MV-4-11 (cell line): ENCODE measurements at places on chromosomes 2 and 18.

DNA sequence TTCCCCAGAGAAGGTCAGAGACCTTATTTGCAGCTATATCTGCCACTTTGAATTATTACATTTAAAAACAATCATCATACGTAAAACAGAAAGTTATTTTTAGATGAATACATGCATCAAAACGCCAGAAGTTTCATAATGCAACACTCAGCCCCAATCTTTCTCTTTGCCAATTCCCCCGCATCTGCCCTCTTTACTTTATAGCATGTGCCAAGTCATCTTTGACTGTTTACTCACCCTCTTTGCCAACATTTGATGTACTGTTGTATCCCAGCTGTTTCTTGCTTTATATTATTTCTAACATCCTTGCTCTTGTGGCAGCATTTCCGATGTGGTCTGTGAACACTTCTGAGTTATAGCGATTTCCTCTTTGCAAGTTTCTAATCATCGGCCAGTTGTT, 86.2 kb downstream of the CRIM1 start:
- DNase-seq, result peak; percentile 84

DNA sequence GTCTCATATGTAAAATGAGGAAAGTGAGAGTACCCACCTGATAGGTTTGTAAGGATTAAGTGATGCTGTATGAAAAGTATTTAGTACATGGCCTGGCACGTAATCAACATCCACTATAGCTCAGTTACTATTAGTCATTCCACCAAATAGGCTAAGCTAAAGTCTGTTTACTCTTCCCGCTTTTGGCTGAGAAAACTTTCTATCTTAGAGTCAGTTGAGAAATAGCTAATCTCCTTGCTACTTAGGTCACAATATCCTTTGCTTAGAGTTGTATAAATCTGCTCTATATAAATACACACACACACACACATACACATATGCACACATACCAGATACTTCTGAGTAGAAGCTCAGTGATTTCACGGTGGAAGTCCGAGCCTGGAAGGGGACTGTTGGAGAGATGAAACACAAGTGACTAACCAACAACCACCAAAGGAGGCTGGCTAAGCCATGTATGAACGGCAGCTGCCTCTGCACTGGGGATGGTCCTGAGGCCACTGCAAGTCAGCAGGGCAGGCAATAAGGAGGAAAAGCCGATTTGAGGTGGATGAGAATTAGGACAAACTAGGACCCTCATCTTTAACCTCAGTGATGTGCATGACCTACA, 104.6 kb upstream of the EPHA4 start:
- DNase-seq, result no peak

- DNase-seq, result no peak
These were observed 56.4 kb upstream of the LRRC30 start for GRCh38 chr18:7174344-7175095.

DNA sequence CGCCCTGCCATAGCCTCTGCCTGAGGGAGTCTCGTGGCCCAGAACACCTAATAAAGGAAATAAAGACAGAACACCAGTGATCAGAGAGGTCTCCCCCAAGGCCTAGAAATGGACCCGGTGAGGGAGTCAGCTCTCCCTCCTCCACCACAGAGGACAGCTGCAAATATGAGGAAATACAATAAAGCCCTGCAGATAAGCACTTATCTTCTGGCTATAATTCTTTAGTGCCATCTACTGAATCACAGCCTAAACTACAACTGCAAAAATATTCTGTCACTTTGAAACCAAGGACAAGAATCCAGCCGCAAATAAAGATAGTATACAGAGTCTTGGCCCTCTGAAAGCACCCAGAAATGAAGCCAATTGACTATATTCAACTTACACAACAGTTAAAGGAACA, 42.4 kb upstream of the TACR1 start:
- DNase-seq, result peak; percentile 42

DNA sequence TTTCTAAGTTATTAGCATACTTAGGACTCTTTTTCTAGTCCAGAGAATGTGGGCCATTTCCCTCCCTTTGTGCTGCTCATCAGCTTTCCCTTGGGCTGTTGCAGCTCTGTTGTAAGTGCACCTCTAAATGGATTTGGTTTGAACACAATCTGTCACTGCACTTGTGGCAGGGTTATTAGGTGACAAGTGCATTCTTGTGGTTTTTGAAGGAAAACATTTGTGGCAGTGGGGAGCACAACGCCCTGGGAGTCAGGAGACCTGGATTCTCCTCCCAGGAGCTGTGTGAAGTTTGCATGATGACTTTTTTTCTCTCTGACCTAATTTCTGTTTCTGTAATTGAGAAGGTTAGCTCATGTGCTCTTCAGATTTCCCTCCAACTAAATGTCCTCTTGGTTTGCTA, 630.9 kb upstream of the FAM98A start:
- DNase-seq, result no peak

- no peak for DNase-seq
These were observed 14.0 kb downstream of the ALPG start for GRCh38 chr2:232420463-232421188.

GRCh38 chr18:500632-501405, at the start of gene COLEC12:
Gene COLEC12 (minus strand): TSS chr18:500701. CDS start chr18:500514, 187 bp downstream.
- DNase-seq, result no peak

- no peak for DNase-seq
These were observed 120.2 kb upstream of the MSH2 start for GRCh38 chr2:47282621-47283272.

- no peak for DNase-seq
These were observed 211.6 kb downstream of the SEPTIN10 start for GRCh38 chr2:109402180-109402579.

DNA sequence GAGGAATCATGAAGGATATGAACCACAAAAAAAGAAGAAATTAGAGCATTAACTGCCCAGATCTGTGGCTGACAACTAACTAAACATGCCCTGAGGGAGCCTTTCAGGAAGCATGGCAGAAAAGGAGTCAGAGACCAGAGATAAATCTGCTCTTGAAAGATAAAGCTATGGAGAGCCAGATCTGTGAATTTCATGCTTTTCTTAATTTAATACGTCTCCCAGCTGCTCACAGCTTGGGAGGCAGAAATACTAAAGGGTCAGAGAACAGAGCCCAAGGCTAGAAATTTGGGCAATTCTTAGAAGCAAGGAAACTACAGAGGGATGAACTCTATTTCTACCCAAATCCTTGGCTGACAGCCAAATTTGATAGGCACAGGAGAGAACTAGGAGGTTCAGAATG, 223.0 kb upstream of the DPP10 start:
- no peak for DNase-seq

DNA sequence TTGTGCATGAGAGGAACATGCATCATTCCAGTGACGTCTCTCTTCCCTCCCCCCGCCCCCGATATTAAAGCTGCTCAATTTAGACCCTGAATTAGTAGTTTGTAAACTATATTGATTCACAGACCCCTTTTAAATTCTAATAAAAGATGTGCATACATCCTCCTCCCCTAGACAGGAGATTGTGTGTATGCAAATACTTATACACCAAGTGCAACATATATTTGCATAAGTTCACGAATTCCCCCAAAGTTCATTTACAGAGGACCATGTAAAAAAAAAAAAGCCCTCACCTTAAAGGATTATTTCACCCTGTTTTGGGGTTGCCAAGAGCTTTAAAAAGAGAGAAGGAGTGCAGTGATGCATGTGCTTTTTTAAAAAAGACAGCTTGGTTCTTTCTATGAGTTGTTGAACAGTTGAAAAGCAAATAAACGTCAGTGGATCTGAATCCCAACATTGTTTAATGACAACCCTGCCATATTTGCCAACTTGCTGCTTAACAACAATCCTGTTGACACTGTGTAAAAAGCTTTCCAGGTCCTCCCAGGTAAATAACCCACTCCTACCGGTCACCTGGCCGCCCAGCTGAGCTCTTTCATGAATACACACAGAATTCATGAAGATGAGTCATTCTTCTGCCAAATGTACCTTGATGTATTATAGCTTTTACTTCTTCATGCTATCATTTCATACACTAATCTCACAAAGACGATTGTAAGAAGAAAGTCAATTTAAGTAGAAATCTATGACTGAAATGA, 211.5 kb downstream of the IKZF2 start:
- no peak for DNase-seq

- DNase-seq, result no peak
These were observed 22.5 kb upstream of the MAP3K20 start for GRCh38 chr2:173053043-173053699.

GRCh38 chr2:240812721-240813120, 7.3 kb downstream of the KIF1A start:
- DNase-seq, result no peak

GRCh38 chr2:584863-585823, 92.1 kb downstream of the TMEM18 start:
- DNase-seq, result no peak

GRCh38 chr2:161417438-161418274, 1.6 kb downstream of the TBR1 start:
- DNase-seq, result no peak

- DNase-seq, result no peak
These were observed 40.4 kb upstream of the C1D start for GRCh38 chr2:68103030-68103708.

DNA sequence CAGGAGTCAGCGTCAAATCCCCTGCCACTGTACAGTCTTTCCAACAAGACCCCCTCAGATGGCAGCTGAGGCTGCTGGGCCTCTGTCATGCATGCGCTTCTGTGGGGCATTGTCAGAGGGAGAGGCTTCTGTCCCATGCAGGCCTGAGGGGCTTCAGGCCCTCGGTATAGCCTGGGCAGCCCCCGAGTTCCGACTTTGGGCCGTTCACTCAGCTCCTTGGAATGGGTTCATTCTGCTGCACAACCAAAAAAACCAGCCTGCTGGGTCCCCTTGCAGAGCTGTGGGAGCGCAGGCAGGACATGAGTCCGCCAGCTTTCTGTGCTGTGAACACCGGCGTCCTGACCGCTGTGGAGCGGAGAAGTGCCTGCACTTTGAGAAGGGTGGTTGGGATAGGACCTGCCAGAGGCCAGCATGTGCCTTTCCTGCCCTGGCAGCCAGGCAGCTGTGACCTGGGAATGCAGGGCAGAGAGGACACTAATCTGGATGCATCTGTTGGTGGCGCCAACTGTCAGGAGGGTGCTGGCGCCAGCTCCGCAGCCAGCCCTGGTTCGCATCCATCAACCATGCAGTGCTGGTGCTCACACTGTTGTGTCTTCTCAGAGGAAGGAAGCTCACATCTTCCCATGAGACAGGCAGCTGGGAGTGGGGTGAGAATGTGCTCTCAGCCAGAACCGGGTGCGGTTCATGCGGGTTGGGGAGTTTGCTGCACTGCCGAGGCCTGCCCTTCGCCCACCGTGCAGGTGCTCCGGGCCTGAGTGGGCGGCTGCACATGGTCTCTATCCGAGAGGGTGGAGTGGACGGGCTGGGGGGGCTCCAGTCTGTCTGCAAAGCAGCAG, 14.3 kb downstream of the ARHGEF4 start:
- DNase-seq, result no peak

DNA sequence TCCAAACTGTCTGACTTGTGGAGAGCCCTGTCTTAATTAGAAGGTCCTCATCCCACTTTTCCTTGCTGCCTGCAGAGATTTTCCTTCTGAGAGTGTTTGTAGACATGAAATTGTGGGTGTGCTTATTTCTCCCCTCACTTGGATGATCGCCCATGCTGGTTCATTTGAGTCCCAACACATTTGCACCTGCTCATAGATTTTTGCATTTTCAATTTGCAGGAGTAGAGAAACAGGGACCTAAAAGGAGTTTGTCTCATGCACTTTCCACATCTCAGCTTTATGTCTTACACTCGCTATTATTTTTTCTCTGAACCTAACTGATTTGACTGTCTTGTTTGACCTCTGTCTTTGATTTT, 33.2 kb upstream of the FHL2 start:
- DNase-seq, result no peak

DNA sequence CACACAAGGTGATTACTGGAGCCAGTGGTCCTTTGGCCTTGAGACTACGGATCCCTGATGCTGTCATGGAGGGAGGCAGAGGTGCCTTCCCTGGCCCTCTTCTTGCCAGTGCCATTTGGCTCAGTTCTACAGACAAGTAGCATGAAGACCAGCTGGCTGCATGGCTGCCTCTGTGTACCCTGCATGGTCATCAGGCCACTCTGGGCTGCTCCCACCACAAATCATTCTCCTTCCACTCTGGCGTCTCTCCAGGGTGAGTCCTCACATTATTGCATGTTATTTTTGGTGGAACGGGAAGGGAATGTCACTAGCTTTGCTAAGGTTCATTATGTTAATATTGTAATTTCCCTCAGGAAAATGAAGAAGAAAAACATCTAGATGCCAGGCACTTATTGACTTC, 229.8 kb downstream of the VAPA start:
- no peak for DNase-seq

- DNase-seq, result no peak
These were observed 89.5 kb upstream of the NCK2 start for GRCh38 chr2:105655244-105655643.

- DNase-seq, result no peak
These were observed 417.4 kb downstream of the LPIN1 start for GRCh38 chr2:12163866-12164265.

DNA sequence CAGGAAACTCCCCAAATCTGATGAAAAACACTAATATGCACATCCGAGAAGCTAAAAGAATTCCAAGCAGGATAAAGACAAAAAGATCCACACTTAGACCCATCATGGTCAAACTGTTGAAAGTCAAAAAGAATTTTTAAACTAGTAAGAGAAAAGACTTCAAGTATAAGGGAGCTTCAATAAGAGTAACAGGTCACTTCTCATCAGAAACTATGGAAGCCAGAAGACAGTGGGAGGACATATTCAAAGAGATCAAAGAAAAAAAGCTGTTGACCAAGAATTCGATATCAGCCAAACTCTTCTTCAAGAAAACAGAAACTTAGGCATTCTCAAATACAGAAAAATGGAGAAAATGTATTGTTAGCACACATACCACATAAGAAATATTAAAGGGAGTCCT, 50.4 kb downstream of the ZC3H8 start:
- peak; percentile 21 for DNase-seq

DNA sequence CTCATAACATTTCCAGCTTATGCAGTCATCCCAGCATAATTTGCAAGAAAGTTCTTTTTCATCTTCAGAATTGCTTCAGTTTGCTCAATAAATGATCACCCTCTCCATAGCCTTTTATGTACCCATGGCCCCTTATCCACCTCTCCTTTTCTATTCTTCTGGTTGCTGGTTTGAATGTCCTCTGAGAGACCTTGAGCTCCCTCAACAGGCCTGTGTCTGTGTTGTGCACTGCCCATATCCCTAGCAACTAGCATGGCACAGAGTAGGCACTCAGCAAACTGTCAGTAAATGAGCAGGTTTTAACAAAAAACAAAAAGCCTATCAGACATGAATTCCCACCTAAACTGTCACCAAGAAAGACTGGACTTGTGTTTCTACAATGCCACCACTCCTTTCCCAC, 160.5 kb downstream of the AKAIN1 start:
- DNase-seq, result no peak

GRCh38 chr2:8490166-8490721, 191.6 kb upstream of the ID2 start:
- DNase-seq, result no peak

- no peak for DNase-seq
These were observed 46.2 kb upstream of the CCDC141 start for GRCh38 chr2:179096090-179096489.

GRCh38 chr2:237092920-237093781, 7.5 kb downstream of the COPS8 start:
- DNase-seq, result no peak

DNA sequence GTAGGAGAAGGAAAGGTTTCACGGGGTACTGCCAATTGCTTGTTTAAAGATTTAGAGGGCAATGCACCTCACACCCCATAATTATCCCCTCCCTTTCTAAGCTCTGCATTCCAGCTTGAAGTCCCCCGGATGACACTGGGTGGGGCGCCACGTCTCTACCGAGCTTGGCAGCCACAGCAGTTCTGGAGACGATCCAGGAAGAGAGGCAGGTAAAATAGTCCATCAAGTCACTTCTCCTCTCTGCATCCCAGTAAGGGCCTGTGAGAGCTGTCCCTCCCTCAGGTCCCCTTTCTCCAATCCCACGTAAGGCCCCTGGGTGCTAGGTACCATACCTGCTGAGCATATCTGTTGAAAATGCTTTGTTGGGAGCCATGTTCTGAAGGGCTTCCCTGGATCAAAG, 65.7 kb downstream of the CAPN13 start:
- DNase-seq, result no peak
